ENCODE measurements at places on chromosomes 6 and 20.
A peak's percentile ranks its signal among the peaks of the same experiment; 100 is the strongest.

DNA sequence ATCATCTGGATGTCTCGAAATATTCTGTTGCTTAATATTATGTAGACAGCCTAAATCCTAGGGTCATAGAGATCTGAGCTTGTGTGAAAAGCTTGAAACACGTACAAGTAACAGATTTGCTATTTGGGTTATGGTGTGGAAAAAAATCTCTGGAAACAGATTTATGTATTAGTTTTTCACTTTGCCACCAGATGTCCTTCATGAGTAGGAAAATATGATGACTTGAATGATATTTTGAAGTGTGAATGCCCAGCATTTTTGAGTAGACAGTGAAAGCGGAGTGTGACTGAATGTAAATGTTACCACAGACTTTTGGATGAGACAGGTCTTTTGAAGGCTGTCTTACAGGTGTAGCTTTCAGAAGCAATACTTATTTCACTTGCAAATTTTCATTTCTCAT lies 4.2 kb upstream of the BMP6 start:
- DNase-seq, result no peak

DNA sequence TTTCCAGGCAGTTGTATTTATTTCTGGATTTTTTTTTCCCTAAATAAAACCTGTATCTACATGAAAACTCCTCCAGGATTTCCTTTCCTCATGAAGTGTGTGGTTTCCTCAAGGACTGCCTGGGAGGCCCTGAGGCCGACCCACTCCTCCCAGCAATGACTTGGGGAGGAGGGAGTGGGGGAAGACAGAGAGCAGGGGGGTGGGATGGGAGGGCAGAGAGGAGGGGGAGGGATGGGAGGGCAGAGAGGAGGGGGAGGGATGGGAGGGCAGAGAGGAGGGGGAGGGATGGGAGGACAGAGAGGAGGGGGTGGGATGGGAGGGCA lies 161.8 kb upstream of the AGPAT4 start:
- no peak for DNase-seq

GRCh38 chr6:40552941-40553340 lies 34.2 kb downstream of the LRFN2 start:
- DNase-seq, result no peak

DNA sequence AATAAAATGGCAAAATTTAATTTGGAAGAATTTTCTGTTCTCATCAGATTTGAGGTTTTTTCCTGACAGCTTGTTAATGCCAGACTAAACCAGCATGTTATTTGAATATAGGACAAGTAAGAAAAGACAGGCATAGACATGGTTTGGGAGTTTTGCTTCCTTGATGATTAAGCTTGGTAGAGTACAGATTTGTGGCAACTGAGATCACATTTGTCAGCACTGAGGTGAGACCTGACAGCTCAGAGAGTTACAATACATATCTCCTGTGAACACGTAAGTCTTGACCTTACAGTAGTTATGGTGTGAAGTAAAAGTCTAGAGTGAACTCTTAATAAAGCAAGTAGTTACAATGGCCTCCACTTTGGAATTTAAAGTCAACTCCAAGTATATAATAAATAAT lies 34.5 kb downstream of the CENPW start:
- DNase-seq, result no peak

DNA sequence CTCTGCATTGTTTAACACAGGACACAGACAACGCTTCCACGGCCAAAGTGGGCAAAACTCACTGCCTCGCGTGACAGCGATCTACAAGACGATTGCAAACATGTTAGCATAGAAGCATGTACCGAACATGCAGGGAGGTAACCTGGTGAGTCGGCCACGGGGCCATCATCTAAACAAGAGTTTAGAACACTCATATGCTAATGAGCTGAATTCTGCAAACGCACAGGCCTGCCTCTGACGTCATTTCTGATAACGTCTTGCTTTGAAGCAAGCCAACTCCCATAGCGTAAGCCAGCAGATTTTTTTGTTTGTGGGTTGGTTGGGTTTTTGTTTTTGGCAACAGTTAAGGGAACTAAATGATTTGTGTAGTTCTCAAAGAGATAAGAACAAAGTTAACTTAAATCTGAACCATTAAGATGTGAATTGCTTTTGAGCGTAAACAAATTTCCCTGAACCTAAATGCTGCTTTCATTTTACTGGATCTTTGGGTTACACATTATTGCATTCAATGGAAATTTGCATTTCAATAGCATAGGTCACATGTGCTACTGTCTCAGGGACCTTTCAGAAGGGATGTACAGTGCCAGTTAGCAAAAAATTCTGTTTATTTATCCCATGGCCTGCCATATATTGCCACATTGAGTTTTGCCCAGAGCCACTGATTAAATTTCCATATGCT lies 184.5 kb upstream of the PDE10A start:
- no peak for DNase-seq

GRCh38 chr6:53205778-53206177 lies 57.1 kb upstream of the GCM1 start:
- no peak for DNase-seq

GRCh38 chr6:76876922-76877553 lies 586.3 kb downstream of the HTR1B start:
- DNase-seq, result no peak

DNA sequence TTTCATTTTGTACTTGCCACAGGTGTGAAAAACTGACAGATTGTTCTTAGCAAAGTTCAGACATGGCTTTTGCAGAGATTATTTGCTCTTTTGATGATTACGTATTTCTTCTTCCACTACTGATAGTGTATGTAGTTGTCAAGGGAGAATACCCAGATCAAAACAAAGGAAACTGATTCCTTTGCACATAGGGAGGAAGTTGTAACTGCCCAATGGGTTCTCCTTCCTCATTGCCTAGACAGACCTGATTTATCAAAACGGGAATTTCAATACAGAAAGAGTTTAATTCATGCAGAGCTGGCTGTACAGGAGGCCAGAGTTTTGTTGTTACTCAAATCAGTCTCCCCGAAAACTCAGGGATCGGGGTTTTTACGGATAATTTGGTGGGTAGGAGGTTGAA lies 214.7 kb downstream of the BCAS1 start:
- no peak for DNase-seq

DNA sequence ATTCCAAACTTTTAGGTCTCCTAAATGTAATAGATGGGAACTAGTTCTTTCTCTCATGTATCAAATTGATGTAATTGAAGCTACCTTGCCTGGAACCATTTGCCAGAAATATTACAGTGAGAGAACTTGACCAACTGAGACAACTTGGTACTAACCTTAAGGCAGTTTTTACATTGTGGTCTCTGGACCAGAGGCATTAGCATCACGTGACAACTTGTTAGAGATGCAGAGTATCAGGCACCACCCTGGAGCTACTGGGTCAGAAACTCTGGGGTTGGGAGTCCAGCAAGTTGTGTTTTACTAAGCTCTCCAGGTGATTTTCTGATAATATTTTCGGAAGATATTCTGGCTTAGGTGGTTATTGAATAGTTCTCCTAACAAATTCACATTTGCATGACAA lies 982.1 kb upstream of the SLC35B3 start:
- DNase-seq, result no peak

DNA sequence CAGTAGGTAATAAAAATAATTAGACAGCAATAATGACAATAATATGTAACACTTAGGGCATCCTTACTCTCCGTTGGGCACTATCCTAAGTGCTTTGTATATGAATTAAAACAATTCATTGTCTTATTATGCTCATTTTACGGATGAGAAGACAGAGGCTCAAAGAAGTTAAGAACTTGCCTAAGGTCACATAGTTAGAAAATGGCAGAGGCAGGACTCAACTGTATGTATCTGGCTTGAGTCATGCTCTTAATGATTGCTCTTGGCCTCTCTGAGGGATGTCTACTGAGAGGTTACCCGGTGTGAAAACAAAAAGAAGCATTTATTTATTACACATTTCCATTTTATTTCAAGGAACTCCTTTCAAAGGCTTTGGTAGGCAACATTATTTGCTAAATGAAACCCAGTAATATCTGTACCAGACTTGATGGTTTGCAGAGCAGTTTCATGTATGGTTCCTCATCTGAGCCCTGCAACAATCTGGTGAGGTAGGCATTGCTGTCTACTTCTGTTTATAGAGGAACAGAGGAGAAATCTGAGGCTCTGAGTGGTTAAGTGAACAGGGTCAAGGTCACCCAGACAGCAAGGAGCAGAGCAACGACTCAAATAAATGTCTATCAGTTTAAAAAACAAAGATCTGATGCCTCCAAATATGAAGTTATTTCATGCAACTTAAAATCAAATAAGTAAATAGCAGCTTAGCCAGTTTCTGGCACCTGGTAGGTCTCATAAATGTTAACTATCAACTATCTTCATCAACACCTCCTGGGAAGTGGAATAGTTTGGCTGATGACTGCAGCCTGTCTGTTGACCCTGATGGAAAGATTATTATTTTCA lies 4.2 kb upstream of the PARD6B start:
- no peak for DNase-seq

DNA sequence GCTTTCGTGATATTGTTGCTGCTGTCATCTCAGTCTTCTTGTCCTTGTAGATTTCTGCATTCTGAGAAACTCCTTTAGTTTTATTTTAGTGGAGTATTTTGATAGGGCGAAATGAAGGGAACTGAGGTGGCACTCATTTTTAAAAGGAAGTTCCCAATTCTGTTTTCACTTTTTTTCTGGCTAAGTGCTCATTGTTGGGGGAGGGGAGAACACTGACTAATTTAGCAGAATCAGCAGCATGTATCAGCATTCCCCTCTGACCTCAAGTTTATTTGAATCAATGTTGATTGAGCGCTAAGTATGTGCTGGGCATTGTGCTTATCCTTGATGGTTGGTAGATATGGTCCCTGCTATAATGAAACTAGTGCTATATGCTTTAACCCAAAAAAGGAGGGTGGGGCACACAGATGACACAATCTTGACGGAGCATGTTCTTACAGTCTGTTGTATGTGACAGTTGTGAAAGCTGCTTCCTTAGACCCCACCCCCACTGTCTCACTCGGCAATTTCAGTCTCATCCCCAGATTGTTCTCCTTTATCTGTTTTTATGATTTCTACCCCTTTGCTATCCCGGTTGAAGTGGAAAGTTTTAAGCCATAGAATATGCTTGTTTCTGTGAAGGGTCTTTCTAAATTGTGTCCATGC lies 262.4 kb downstream of the SOX4 start:
- DNase-seq, result no peak

GRCh38 chr6:12753036-12753435 lies 36.5 kb downstream of the PHACTR1 start:
- no peak for DNase-seq

- DNase-seq, result no peak
Measured at GRCh38 chr6:12393100-12393499, 102.9 kb downstream of the EDN1 start.

GRCh38 chr6:101069191-101069795 lies 188.2 kb upstream of the ASCC3 start:
- no peak for DNase-seq

DNA sequence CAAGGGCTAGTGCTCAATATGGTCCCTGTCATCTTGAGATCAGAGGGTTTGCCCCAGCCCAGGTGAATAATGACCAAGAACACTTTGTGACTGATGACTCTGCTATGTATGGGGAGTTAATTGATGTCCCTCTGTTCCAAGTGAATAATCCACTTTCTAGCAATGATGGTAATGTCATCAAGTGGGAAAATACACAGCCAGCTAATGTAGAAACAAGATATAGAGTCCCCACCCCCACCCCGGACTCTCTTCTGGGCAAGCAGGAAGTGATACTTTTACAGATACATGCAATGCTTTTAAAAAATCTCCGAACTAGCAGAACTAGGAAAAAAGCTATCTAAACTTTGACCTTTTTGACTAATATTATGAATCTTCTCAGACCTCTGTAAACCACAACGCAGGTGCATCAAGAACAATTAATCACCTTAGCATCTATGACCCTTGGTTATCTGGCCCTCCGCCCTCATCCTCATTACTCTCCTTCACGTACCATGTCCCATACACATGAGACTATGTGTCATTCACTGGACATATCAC lies 30.5 kb downstream of the CNR1 start:
- DNase-seq, result no peak

- DNase-seq, result no peak
Measured at GRCh38 chr6:155181498-155181897, 82.3 kb upstream of the CLDN20 start.

DNA sequence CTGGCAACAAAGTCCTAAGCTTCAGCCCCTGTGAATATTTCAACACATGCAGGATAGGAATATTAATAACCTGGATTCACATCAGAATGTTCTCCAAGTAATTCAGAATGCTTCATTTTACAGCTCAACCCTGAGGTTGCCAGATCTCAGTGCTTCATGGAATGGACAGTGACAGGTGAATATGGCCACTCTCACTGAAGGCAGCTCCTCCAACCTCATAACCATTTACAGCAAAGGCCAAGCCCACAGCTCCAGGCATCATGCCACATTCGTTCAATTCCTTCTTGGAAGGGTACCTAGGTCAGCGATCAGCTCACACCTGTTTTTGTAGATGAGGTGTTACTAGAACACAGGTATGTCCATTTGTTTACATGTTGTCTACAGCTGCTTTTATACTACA lies 17.1 kb downstream of the CLIC5 start:
- DNase-seq, result no peak

- DNase-seq, result no peak
Measured at GRCh38 chr6:66902457-66902856, 1195.4 kb upstream of the EYS start.

DNA sequence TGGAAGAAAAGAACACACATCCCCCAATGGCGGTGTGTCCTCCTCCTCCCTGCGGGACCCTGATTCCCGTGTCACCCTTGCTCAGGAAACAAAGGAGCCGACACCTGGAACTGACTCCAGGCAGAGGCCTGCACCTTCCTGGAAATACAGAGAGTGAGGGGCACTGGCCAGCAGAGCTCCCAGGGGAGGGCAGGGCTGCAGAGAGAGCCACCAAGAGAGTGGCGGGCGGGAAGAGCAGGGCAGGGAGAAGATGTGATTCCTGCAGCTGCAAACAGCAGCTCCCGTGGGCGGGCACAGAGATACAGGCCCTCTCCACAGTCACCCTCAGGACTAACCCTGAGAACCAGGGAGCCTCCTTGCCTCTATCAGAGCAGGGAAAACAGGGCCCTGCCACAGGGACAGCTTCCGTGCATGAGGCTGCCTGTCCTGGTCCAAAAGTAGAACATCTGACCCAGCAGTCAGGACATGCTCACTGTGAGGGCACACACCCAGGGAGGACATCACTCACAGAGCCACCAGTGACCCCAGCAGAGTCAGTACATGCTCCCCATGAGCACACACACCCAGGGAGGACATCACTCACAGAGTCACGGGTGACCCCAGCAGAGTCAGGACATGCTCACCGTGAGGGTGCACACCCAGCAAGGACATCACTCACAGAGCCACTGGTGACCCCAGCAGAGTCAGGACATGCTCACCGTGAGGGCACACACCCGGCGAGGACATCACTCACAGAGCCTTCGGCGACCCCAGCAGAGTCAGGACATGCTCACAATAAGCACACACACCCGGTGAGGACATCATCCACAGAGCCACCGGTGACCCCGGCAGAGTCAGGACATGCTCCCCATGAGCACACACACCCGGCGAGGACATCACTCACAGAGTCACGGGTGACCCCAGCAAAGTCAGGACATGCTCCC lies 193.1 kb downstream of the DLL1 start:
- DNase-seq, result peak; percentile 10

All from head of caudate nucleus (tissue), 42 donors.